Activated CD4-positive, alpha-beta T cell treated with anti-CD3 and anti-CD28 coated beads, Interleukin-2, amount 10 ng/mL, durations not matched to agents 24 days and 14 days (primary cell): ENCODE measurements at places on chromosomes 6 and 20. TPM values are rescaled to one million over a fixed set of nuclear protein-coding genes. Genes with fewer than 3 reads are reported as not detected.

DACT2 gene
- 1.8 and 1.9 TPM in 2 replicates for total RNA-seq

GRCh38 chr6:4743062-4743461, 33.1 kb upstream of the CDYL start:
- peaks cover 3% of the 10 kb centered on the region for H3K27me3 ChIP-seq
- H3K4me3 ChIP-seq: no peak overlapping the region
- no peaks in the 10 kb centered on the region for H3K36me3 ChIP-seq
- H3K4me1 ChIP-seq: no peaks in the 10 kb centered on the region
- H3K27ac ChIP-seq: no peak overlapping the region

- no peak overlapping the region for H3K4me3 ChIP-seq
- DNase-seq: no peak
- peaks cover 18% of the 10 kb centered on the region for H3K4me1 ChIP-seq
- H3K27me3 ChIP-seq: peaks cover 10% of the 10 kb centered on the region
Observed at GRCh38 chr6:117493470-117493869, 11.0 kb downstream of the DCBLD1 start.

DNA sequence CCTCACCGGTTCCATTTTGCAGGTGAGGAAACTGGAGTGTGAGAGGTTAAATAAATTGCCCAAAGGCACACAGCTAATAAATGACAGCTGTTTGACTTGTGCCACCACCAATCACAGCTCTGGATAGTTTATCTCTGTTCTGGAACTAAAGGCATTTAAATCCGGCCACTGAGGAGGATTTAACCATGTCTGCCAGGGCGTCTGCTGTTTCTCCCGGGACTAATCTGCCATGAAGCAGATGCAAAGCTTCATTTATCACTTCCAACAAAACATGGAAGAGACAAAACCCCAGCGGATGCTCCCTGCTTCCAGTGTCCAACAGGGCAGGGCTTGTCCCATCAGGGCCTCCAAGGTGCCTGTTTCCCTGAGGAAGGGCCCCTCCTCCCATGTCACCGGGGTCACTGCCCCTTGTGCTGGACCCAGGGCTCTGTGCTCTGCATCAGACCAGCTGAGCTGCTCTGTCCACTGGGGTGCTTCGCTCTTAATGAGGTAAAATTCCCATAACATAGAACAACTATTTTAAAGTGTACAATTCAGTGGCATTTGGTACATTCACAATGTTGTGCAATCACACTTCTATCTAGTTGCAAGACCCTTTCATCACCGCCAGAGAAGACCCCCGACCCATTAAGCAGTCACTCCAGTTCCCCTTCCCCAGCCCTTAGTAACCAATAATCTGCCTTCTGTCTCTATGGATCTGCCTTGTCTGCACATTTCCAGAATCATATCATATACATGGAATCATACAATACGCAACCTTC, 244.3 kb downstream of the PTPRT start:
- no peaks in the 10 kb centered on the region for H3K36me3 ChIP-seq
- no peaks in the 10 kb centered on the region for H3K27me3 ChIP-seq
- H3K4me1 ChIP-seq: no peaks in the 10 kb centered on the region
- no peak overlapping the region for H3K4me3 ChIP-seq
- no peak overlapping the region for H3K27ac ChIP-seq
- DNase-seq: no peak

DNA sequence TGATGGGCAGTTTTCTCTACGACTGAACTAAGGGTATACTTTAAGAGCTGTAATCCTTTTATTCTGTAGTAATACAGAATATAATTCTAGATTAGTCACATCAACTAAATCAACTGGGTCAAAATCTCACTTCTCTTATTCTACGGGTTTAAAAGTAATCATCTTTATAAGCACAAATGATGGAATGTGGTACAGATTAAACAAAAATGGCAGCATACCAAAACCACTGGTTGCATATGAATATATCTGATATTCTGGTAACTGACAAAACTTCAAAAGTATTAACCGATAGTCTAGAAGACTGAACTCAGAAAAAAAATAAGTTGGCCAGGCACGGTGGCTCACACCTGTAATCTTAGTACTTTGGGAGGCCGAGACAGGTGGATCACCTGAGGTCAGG, 7.0 kb downstream of the SOD2 start:
- H3K27ac ChIP-seq: no peak overlapping the region
- H3K36me3 ChIP-seq: peaks cover 51% of the 10 kb centered on the region
- DNase-seq: no peak
- H3K4me3 ChIP-seq: no peak overlapping the region
- no peaks in the 10 kb centered on the region for H3K27me3 ChIP-seq
- peaks cover 40% of the 10 kb centered on the region for H3K4me1 ChIP-seq

NPEPL1 gene
- 22.3 and 23.1 TPM in 2 replicates for total RNA-seq

GRCh38 chr20:706366-706885, 30.8 kb upstream of the SCRT2 start:
- H3K4me3 ChIP-seq: no peak overlapping the region
- peaks cover 2% of the 10 kb centered on the region for H3K36me3 ChIP-seq
- H3K4me1 ChIP-seq: no peaks in the 10 kb centered on the region
- no peak for DNase-seq
- H3K27ac ChIP-seq: no peak overlapping the region

- H3K27me3 ChIP-seq: peaks cover 50% of the 10 kb centered on the region
- H3K36me3 ChIP-seq: peaks cover 11% of the 10 kb centered on the region
- no peak overlapping the region for H3K4me3 ChIP-seq
- no peak for DNase-seq
- peaks cover 19% of the 10 kb centered on the region for H3K4me1 ChIP-seq
- no peak overlapping the region for H3K27ac ChIP-seq
Observed at GRCh38 chr6:33216117-33216649, 7.9 kb downstream of the RING1 start.

AIF1 gene
- total RNA-seq: 68.2 and 69.6 TPM in 2 replicates

CST5 gene
- total RNA-seq: not detected in 2 replicates

TBXT gene
- not detected in 2 replicates for total RNA-seq
